Activated CD8-positive, alpha-beta T cell treated with anti-CD3 and anti-CD28 coated beads for 36 hours (primary cell): ENCODE measurements at places on chromosomes 7 and 10.

GRCh38 chr7:159030490-159031134 lies 114.1 kb downstream of the VIPR2 start:
- DNase-seq: peak; percentile 21

- DNase-seq: no peak
Observed at GRCh38 chr7:131562941-131563340, 6.5 kb upstream of the PODXL start.

DNA sequence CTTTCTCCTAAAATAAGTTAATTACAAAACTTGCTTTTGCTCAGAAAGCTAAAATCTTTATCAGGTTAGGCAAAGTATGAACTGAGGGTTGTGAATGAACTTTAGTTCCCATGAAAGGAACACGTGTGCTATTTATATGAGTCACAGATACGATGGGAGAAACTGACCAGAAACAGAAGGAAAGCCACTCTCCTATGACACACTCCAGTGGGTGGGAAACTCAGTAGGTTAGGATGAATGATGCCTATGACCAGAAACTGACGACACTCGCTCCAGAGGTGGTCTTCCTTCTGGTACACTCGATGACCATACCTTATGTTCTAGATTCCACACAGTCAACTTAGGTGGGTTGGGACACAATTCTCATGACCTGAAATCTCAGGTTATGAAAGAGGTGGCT lies 215.7 kb upstream of the INHBA start:
- no peak for DNase-seq

- no peak for DNase-seq
Observed at GRCh38 chr7:70797109-70797514, 334.8 kb upstream of the GALNT17 start.

DNA sequence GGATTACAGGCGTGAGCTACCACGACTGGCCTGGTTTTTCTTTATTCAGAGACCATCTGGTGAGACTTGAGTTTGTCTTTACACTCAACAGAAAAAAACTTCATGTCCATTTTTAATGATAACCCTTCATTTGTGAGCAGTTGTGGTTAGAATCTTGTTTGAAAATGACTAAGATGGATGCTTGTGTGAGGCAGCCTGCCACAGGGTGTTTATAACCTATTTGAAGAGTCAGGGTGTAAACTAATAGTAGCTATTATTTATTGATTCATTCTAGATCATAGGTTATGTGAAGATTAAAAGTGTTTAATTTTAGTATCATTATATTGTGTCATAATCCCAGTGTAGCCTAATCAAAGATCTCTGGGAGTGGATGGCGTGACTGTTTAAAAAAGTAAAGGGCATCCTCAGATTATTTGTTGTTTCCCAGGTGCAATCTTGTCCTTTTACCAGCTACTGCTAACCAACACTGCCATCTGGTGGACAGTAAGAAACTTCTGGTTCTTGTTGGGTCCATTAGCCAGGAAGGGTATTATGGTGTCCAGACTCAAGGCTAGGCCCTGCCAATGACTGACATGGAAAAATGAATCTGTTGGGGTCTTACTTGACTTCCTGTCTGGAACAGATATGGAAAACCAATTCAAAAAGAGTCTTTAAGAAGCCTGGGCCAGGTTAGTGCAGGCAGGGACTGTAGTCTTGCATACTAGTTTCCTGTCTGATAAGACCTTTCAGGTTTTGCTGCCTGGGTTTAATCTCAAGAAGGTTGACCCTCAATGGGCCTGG lies 24.9 kb downstream of the NRBF2 start:
- peak; percentile 41 for DNase-seq

- no peak for DNase-seq
Observed at GRCh38 chr10:3072641-3073360, 5.5 kb downstream of the PFKP start.
